ENCODE measurements at places on chromosomes 7 and 10.
A peak's percentile ranks its signal among the peaks of the same experiment; 100 is the strongest.

- DNase-seq: no peak
Observed at GRCh38 chr10:36779238-36779846, 346.1 kb upstream of the ANKRD30A start.

DNA sequence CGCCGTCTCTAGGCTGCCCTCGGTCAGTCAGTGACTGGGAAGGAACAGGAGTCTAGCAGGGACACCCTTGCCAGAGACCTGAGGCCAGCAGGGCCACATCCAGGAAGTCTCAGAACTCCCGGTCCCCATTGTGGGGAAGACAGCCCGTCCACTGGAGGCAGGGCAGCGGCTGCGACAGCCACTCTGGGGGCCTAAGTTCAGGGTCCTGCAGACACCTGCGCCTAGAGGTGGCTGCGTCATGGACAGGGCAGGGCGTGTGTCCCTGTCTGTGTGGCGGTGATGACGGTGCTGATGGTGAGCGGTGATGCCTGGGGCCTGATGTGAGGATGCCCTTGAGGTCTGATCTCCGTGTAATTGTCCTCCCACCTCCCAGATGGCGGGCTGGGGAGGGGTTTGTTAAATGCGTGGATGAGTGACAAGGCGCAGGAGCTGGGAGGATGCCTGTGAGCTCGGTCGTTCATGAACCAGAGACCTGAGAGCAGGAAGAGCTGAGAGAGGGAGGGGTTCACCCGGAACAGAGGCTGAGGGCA is 537.9 kb upstream of the FOXK1 start:
- no peak for DNase-seq

- DNase-seq: no peak
Observed at GRCh38 chr10:14156104-14156503, 174.6 kb downstream of the FRMD4A start.

- peak; percentile 43 for DNase-seq
Observed at GRCh38 chr10:71234004-71234894, 21.9 kb downstream of the UNC5B start.

- no peak for DNase-seq
Observed at GRCh38 chr7:28836716-28837115, 121.4 kb downstream of the TRIL start.

GRCh38 chr7:27080844-27081436 is 14.9 kb downstream of the HOXA1 start:
- DNase-seq: no peak

- no peak for DNase-seq
Observed at GRCh38 chr7:137916980-137917645, 70.3 kb upstream of the DGKI start.

- DNase-seq: no peak
Observed at GRCh38 chr7:135197343-135197742, 14.0 kb downstream of the WDR91 start.

GRCh38 chr10:107516349-107516748 is 351.8 kb upstream of the SORCS1 start:
- no peak for DNase-seq

GRCh38 chr7:80885757-80886156 is 33.1 kb downstream of the SEMA3C start:
- no peak for DNase-seq

DNA sequence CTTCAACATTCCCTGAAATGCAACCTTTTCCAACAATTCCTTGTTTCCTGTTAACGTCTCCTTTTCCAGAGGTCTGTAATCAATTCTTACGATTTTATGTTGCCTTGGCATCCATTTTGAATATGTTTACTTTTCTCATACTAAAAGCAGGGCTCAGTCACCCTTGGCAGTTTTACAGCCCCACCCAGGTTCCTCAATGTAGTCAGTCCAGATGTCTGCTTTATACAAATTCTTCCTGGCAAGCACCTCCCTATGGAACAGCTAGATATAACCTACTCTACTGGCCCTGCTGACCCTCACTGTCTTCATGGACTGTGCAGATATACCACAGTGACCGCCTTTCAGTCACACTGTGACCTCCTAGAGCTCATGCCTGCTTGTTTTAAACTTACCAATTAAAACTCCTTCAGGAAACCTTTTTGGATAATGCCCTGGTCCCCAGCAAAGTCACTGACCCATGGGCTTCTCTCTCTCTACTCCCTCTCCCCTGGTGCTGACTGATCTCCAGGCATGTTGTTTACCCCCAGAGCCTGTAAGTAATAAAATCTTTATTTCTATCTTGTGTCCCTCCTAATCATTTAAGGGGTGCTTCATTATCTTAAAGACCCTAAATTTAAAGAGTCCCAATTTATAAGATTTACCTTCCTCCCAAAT is 147.1 kb upstream of the STEAP1 start:
- DNase-seq: no peak

- no peak for DNase-seq
Observed at GRCh38 chr7:155692317-155692716, 47.9 kb downstream of the RBM33 start.

DNA sequence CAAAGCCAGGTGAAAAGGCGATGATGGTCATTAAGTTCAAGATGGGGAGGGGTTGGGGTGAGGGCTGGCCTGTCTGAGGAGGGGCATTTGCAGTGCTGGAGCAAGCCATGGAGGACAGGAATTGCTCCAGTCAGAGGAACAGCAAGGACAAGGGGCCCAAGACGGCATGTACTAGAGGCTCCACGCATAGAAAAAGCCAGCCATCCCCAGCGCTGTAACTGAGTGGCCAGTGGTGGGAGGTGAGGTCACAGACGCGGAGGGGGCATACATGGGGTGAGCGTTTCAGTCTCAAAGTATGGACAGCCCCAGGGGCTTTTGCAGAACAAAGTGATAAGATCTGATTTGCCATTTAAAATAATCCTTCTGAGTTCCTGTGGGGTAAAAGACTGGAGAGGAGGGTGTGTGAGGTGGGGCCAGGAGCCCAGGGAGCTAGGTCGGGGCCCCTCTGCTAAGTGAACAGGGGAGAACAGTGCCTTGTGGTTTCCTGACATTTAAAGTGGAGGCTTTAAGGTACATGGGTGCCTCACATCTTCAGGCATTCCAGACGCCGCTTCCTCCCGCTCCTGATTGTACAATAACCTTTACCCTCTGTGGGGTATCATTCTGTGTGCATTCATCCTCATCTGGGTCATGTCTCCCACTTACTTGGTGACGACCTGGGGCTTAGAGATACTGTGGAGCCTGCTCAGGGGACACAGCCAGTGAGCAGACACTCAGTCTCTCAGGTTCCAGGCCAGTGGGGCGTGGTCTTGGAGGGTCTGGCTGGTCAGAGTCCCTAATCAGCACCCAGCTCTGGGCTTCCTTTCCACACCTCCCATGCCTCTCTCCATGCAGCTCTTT is 105.6 kb upstream of the GPR26 start:
- DNase-seq: no peak

DNA sequence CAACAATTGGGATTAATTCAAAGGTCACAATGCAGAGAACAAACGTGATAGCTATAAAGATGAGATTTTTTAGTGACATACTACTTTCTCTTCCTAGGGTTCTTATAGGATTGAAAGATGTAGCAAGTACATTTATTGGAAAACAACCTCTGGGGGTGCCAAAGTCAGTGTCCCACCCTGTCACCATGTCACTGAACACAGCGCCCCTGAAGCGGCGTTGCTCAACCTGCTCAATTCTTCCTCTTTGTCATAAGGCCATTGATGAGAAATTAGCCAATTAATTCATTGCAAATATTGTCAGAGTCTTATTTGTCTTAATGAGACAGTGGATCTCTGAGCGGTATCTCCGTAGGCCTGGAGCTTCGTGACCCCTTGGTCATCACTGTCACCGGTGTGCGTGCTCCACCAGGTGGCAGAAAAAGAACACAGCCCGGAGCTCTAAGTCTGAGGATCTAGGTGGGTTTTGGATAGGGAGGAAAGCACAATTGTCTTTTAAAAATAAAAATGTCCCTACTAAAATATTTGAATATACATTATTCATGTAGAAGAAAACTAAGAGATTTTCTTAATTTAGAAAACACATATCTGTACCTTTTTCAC is 362.6 kb downstream of the PAXIP1 start:
- no peak for DNase-seq

GRCh38 chr10:120989996-120990598 is 138.9 kb downstream of the WDR11 start:
- DNase-seq: no peak

DNA sequence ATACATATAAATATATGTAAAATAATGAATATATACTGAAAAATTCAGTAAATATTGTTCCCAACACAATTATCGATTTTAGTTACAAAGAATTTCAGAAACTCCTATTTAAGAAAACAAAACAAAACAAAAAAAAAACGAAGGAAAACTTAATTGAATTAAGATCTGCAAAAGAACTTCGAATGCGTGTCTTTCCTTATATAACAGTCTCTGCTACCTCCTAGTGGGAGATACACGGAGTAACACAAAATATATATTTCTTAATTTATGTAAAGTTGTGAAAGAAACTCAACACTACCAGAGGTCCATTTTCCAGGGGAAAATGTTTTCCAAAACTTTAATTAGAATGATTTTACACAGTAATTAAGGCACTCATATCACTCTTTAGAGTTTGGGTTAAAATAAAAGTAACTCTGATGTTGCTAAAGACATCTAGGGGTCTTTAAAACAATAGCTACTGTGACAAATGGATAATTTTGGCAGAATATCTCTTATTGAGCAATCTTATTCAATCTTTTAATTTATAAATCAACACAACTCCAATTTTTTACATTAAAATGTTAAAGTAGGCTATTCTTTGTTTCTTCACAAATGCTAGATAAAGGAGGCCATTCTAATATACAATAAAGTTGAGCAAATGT is 41.6 kb downstream of the NEBL start:
- peak; percentile 32 for DNase-seq

GRCh38 chr10:19904202-19904661 is 88.0 kb downstream of the PLXDC2 start:
- DNase-seq: no peak

GRCh38 chr7:79713276-79713675 is 259.8 kb upstream of the MAGI2 start:
- no peak for DNase-seq

DNA sequence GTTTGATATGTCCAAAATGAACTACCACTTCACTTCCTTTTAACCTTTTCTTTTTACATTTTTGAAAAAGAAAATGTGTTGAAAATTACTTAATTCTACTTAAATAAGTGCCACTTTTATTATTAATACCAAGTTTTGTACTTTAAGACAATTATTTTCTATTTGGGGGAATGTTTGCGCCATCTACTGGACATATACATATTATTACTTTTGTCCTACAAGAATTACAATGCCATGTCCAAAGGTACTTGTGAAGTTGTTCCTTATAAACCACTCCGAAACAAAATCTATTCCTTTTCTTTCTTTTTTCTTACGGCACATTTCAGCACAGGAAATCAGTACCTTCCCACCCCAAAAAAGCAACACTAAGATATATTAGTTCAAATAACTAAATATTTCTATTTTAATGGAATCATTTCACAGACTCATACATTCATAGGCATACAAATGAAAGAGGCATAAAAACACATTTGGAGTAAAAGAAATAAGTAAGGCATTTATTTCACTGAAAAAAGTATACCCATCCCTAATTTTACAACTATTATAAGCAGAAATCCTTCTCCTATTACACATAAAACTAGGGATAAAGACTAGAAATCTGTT is 169.9 kb downstream of the RNF133 start:
- peak; percentile 13 for DNase-seq

DNA sequence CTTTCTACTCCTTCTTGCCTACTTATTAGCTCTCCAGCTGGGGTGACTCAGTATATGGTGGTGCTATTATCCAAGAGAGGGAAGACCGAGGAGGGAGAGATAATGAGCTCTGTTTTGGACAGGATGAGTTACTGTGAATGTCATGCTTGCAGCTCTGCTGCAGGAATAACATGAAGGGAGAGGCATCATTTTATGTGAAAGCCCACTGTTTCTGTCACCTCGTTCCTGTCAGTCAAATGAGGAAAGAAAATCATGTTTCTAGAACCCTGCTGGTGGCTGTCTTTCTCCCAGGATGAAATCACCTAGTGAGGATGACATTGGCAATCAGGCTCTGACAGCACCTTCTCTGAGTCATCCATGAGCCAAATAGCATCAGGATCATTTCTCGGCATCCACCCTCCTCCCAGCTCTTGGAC is 1291.6 kb upstream of the AUTS2 start:
- no peak for DNase-seq

DNA sequence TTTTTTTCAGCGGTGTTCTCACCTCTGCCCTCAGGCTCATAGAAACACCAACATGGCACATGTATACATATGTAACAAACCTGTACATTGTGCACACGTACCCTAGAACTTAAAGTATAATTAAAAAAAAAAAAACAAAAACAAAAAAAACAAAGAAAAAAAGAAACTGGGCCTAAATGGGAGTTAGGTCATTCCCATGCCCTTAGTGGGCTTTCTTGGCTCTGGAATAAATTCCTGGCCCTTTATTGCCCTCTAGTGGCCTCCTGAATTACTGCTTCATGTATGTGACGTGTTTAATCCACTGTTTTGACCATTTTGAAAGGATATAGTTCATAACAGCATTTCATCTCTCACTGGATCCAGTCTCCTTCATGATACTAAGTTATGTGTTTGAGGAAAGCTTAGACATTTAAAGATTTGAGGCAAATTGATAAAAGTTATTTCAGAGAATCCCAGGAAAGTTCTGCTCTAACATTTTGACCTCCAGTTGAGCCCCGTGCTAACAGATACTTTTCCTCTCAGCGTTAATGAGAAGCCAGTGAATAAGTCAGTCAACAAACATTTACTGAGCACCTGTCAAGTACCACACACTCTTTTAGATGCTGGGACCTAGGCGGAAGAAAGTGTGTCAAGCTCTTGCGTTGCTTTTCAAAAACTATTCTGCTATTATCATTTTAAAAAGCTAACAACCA is 54.7 kb upstream of the SYPL1 start:
- DNase-seq: peak; percentile 63

DNA sequence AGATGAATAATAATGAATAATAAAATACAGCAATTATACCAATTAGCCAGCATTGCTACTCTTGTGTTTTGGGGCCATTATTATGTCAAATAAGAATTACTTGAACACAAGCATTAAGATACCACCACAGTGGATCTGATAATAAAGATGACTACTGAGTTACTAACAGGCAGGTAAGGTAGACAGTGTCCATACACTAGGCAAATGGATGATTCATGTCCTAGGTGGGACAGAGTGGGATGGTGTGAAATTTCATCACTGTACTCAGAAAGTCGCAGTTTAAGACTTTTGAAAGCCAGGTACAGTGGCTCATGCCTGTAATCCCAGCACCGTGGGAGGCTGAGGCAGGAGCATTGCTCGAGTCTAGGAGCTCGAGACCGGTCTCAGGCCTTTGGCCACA is 8.7 kb upstream of the UNC5B start:
- DNase-seq: no peak

DNA sequence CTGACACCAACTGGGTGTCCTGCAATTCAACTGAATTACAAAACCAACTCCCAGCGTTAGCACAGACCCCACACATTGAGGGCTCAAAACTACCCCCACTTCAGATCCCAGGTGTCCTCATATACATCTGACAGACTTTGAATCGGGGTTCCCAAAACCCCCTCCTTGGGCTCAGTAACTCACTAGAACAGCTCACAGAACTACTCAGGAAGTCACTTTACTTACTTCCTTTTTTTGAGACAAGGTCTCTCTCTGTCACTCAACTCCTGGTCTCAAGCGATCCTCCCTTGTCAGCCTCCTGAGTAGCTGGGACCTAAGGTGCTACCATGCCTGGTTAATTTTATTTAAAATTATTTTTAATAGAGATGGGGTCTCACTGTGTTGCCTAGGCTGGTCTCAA is 456.0 kb downstream of the SDK1 start:
- no peak for DNase-seq

All from AML-193 (cell line).